ENCODE measurements at places on chromosomes 1 and 21.

DNA sequence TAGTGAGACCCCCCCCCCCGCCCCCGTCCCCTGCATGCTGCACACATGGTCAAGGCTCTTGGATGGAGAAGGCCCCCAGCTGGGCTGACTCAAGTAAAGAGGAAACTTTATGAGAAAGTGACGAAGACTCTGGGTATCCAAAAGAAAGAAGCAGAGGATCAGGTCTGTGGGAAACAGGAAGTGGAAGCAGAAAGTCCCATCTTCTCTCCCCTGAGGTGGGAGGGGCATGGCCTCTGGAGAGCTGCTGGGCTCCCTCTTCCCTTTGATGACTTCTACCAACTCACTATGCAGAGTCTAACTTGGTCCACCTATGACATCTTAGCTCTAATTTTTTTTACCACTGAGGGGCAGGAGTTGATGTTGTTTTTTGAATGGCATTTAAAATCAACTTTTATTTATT is 42.7 kb upstream of the LIN9 start:
- DNase-seq = no peak

GRCh38 chr1:190759807-190760206 is 282.1 kb upstream of the BRINP3 start:
- no peak for DNase-seq

DNA sequence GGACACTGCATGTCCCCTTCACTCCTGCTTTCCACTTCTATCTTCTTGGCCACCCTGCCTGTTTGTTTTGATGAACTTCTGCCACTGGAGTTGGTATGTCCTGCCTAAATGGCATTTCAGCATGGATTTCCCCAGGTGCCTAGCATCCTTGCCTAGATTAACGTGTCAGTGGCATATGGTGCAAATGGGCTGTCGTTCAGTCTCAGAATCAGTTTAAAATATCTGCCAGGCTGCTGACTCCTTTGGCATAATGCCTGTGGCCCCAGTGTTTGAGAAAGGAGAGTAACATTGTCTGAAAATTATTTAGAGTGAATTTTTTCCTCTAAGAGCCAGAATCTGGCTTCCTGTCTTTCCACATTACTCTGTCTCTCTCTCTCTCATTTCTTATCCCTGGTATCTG is 64.9 kb upstream of the BARHL2 start:
- DNase-seq = no peak

GRCh38 chr1:7046314-7046713 is 261.1 kb downstream of the CAMTA1 start:
- no peak for DNase-seq

GRCh38 chr1:183675883-183676585 is 22.9 kb upstream of the APOBEC4 start:
- no peak for DNase-seq

- DNase-seq = no peak
Observed at GRCh38 chr1:111719674-111720132, 19.5 kb downstream of the INKA2 start.

- DNase-seq = no peak
Observed at GRCh38 chr1:165942927-165943597, 115.6 kb downstream of the UCK2 start.

GRCh38 chr1:222769181-222769580 is 32.2 kb downstream of the FAM177B start:
- DNase-seq = no peak

DNA sequence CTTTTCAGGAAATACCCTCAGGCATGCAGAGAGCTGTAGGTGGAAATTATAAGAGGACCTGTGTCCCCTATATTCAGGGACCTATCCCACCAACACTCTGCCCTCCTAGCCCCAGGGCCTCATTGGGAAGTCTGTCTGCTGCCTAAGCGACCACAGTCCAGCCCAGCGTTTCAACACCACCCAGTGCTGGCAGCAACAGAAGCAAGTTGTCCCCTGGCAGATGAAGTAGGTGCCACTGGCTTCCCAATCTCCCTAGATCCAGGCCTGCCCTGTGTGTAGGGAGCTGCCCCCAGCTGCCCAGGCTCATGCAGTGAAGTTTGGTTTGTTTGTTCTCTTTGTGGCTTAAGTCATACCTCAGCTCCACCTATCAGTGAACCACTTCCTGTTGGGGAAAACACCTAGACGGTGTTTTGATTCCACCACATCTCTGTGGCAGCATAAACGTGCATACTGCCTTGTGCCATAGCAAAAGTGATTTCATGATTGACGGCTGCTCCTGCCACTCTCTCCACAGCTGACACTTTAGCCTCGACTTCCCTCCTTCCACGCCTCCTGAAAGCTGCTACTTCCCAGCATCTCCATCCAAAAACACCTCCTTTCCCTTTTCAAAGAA is 8.1 kb upstream of the LEFTY1 start:
- peak; percentile 46 for DNase-seq

DNA sequence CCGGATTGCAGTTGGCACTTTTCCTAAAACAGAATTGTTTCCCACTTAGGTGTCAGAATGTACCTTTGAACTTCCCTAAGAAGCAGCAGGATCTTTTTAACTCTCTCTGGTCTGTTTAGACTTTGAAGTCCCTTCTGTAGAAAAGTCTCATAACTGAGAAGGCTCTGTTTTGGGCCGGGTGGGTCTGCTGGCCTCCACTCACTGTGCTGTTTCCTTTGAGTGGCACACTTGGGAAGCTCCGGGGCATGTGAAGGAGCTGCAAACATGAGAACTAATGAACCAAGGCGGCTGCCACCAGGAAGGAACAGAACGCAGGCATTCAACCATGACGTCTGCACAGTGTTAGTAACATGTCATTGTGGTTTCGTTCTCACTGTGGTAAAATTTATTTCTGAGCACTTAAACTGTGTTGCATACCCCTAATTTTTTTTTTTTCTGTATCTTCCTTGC is 19.5 kb upstream of the NCMAP start:
- DNase-seq = no peak
